ENCODE measurements at places on chromosomes 1 and 21. TPM values are rescaled to one million over a fixed set of nuclear protein-coding genes. Genes with fewer than 3 reads are reported as not detected.
A peak's percentile ranks its signal among the peaks of the same experiment; 100 is the strongest.

GRCh38 chr1:248849637-248850036, 9.2 kb downstream of the ZNF692 start:
- no peak for DNase-seq

DNA sequence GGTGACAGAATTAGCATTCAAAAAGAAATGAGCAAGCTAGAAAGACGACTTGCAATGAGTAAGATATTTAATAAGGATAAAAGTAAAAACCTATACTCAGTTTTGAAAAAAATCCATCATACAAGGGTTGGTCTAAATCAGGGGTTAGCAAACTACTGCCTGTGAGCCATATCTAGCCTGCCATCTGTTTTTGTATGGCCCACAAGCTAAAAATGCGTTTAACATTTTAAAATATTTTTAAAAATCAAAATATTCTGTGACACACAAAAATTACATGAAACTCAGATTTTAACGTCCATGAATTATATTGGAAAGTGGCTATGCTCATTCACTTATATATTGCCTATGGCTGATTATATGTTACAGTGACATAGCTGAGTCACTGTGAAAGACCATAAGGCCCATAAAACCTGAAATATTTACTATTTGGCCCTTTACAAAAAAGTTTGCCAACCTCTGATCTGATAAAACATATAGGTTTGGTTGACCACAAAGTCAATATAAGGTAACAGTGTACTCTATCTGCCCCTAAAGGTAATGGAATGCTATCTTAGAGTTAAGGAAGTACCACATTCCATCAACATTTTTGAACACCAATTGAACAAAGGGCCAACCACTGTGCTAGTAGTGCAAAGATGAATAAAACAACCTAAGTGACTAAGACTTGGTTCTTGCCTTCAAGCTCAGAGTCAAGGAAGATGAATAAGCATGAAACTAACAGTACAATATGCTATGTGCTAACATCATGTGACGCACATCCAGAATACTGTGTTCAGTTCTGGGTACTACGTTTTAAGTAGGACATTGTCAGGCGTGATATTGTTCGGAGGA, 3.2 kb downstream of the IFT25 start:
- no peak for DNase-seq

DNA sequence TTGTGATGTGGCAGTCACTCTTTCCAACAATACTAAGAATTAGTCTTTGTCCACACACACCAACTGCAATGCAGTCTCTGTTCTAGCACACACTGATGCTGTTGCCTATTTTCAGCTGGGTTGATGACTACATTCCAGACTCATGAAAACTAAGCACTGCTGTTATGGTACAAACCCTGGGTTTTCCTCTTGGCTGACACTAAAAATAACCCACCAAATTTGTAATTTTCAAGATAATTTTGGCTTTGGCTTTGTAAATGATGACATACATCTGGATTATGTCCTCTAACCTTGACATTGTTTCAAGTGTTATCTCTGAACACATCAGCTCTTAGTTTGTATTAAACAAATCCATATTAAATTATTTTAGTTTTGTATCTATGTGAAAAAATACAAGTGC, 444.8 kb downstream of the PTPRC start:
- no peak for DNase-seq

GRCh38 chr1:230753586-230754251, 6.5 kb downstream of the CAPN9 start:
- DNase-seq, result no peak

GRCh38 chr1:43914576-43915525, 18.8 kb upstream of the ARTN start:
- DNase-seq, result no peak

DNA sequence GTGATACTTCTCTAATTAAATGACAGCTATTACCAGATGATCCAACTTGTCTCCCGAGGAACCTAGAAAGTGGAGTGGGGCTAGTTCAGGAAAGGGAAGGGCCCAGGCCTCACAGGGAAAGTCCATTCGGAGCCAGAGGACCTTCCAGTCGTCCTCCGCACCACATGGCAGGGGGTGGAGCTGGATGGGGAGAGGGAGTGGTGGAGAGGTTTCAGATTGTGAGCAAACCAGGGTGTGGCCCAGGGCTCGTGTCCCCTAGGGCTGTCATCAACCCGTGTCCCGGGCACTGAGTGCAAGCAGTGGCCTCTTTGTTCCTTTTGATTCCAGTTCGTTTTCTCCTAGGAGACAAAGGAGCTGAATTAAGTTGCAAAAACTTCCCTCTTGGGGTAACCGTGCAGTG, 114.9 kb downstream of the HUNK start:
- DNase-seq, result no peak

DNA sequence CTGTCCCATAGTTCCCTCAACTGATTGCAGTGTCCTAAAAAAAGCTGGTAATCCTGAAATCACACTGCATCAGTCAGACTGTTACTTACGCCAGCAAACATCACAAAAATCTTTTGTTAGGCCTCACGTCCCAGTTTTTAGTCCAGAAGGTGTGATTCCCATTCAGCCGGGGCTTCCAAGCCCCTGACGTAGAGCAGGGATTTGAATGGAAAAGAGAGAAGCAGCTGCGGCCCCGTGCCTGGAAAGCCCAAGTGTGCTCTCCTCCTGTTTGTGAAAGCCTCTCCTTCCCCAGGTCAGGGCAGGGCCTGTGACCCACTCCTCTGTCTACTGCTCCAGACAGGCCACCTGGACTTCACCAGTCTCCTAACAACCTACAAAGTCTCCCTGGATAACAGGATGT, 20.7 kb downstream of the KCNA10 start:
- DNase-seq, result no peak

DNA sequence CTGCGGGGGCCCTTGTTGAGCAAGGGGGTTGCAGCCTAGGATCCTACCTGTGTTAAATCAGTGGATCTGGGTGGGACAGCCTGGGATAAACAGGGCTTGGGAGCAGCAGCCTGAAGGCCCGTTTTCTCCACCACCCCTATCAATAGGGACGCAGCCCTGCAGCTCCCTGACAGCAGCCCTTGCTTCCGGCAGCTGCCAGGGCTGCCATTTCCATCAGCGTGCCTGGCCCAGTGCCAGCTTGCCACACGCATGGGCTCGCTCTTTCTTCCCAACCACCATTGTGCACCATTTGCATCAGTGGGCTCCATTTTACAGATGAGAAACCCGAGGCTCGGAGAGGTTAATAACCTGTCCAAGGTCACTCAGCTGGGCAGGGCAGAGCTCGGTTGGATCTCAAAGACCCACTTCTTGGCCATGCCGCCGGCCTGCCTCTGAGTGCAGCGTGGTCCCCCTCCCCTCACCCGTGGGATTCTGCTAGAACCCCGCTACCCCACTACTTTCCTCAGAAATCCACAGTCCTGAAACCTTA, 3.8 kb downstream of the WNT4 start:
- no peak for DNase-seq

GRCh38 chr1:28091043-28091781, 2.8 kb upstream of the EYA3 start:
- DNase-seq, result peak; percentile 72

DNA sequence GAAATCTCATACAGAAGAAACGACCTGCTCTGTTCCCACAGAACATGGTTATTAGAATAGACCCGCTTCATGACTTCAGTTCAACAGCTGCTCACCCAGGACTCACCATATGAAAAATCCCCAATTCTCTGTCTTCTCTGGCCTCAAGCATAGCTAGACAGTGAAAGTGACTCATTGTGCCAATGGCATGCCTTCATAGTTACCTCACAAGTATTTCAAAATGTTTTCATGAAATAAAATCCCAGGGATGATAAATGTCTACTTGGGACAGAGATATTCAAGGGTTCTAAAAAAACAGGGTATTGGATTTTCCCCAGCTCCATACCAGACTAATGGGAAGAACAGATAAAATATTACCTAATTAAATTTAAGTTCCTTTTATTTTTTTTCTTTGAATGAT, 82.3 kb downstream of the NOTCH2 start:
- no peak for DNase-seq

DNA sequence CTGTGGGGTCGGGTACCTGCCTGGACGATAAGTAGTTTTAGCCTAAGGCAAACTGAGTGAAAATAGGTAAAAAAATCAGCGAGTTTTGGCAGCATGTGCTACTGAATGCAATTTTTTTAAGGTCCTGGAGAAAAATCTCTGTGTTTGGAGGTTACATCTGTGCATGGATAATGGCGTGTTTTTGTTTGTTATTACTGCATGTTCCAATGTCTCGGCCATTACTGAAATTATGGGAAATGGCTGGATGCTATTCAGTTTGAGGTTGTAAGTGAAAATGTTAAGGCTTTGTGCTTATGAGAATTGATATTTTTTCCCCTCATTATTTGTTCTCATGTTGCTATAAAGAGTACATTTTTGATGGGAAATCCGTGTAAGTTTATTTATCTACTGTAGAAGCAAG, 441.7 kb downstream of the PRDM2 start:
- DNase-seq, result no peak

The FCRL6 gene
- total RNA-seq, result 6.0 TPM

DNA sequence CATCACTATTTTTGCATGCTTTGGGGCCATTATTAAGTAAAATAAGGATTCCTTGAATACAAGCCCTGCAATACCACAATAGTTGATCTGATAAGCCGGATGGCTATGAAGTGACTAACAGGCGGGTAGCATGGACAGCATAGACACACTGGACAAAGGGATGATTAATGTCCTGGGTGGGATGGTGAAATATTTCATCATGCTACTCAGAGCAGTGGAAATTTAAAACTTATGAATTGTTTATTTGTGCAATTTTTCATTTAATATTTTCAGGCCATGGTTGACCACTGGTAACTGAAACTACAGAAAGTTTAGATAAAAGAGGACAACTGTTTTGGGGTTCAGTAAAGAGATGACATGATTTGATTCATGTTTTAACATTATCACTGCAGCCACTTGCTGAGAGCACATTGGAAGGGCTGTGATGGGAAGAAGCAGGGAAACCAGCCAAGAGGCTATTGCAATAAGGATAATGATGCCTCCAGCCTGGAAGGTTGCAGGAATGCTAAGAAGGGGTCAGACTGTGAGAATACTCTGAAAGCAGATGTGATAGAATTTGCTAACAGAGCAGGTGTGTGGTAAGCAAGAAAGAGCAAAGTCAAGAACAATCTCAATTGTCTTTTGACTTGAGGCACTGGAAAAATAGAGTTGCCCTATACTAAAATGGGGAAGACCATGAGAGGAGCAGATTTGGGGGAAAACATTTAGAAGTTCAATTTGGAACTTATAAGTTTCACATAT, 62.5 kb upstream of the TNFSF4 start:
- DNase-seq, result no peak

GRCh38 chr1:166258017-166258416, 91.2 kb upstream of the FAM78B start:
- DNase-seq, result no peak

The TAS1R1 gene
- not detected for total RNA-seq

- DNase-seq, result no peak
These were observed 39.2 kb downstream of the ABCA4 start for GRCh38 chr1:94081566-94082344.

The CD48 gene
- total RNA-seq, result 386 TPM

- DNase-seq, result no peak
These were observed 620.2 kb downstream of the PTPRU start for GRCh38 chr1:29856340-29857114.

The USP16 gene
- 39.5 TPM for total RNA-seq

The OLFML3 gene
- total RNA-seq, result 0.64 TPM

DNA sequence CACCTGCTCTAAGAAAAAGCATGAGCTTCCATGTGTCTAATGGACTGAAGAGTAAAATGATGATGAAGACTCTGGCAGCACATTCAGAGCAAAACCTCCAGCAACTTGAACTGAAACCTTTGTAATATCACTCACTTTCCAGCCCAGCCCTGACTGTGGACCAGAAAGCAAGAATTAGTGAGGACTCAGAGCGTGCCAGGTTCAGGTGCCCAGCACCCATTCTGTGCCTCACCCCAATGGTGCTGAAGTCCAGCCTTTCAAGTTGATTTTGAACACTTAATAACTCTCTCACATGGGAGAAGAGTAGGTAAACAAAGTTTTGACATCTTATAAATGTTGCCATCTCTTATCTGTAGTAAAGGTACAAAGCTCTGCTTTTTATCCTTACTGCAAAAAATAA, 350.0 kb downstream of the KCNH1 start:
- DNase-seq, result no peak

GRCh38 chr1:166432655-166433054, 265.9 kb upstream of the FAM78B start:
- no peak for DNase-seq

DNA sequence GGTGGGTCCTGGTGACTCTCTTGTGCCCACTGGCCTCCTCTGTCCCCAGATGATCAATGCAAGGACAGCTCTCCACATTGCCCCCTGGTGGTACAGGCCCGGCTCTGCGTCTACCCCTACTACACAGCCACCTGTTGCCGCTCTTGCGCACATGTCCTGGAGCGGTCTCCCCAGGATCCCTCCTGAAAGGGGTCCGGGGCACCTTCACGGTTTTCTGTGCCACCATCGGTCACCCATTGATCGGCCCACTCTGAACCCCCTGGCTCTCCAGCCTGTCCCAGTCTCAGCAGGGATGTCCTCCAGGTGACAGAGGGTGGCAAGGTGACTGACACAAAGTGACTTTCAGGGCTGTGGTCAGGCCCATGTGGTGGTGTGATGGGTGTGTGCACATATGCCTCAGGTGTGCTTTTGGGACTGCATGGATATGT, 10.8 kb downstream of the ADAMTSL4 start:
- DNase-seq, result peak; percentile 77

DNA sequence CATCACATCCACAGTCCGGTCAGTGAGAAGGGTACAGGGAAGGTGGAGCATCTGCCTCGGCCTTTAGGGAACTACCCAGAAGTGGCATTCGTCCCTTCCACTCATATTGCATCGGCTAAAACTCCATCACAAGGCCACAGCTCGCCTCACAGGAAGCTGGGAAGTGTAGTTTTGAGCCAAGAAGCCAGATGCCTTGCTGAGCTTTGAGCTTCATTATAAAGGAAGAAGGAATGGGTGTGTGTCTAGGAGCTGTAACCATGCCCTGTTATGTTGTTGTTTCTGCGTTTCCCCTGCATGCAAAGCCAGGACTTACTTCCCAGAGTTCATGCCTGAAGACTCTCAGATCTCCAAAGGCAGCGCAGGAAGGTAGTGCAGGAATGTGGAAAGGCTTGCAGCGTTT, 61.1 kb downstream of the OPTC start:
- DNase-seq, result no peak

DNA sequence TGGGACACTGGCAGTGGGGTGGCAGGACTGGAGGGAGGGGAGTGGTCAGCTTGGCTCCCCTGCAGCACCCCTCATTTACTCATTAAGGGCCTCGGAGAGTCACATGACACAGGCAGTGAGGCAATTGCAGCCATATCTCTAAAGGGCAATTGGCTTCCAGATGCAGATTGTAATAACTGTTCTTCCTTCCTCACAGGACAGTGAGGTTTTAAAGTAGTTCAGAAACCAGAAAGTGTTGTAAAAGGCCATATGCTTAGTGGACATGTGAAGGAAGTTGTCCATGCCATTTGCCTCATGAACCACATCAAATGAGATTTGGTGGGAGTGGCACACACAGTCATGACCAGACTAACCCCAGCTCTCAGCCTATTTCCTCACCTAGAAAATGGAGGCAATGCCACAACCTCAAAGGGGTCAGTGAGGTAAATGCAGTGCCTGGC, 11.1 kb downstream of the MTX1 start:
- DNase-seq, result no peak

All from activated naive CD8-positive, alpha-beta T cell treated with anti-CD3 and anti-CD28 coated beads, Interleukin-2, amount 10 ng/mL, durations not matched to agents 7 days and 5 days (primary cell).